ENCODE measurements at places on chromosomes 3 and 15. TPM values are rescaled to one million over a fixed set of nuclear protein-coding genes. Genes with fewer than 3 reads are reported as not detected.

The SLC51A gene
- total RNA-seq = not detected

- DNase-seq = no peak
Observed at GRCh38 chr3:186988806-186989205, 58.5 kb downstream of the ST6GAL1 start.

- no peak for DNase-seq
Observed at GRCh38 chr3:81443958-81444357, 317.5 kb downstream of the GBE1 start.

GRCh38 chr3:189727158-189727557 lies 96.0 kb downstream of the TP63 start:
- no peak for DNase-seq

- DNase-seq = no peak
Observed at GRCh38 chr3:56787784-56788256, 13.9 kb downstream of the ARHGEF3 start.

The CASR gene
- not detected for total RNA-seq

DNA sequence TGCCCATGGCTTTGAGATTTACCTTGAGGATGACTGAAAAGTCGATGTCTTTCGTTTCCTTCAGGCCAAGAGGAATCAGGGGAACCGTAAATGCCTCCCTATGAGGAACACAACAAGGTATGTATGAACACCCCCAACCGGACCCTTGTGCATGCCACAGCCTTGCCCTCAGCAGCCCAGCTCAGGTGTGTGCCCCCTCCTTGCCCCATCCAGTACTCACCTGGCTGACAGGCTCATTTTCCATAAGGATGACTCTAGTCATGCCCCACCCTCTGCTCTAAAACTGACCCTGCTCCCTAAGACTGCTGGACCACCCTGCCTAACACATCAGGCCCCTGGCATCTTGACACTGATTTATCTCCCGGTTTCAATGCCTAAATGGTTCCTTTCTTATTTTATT lies 270.0 kb downstream of the GOLGA6L6 start:
- no peak for DNase-seq

- DNase-seq = no peak
Observed at GRCh38 chr3:62795978-62796657, 79.1 kb downstream of the CADPS start.

- DNase-seq = no peak
Observed at GRCh38 chr15:91790836-91791235, 62.7 kb upstream of the SLCO3A1 start.

The ACSBG1 gene
- not detected for total RNA-seq

The AMOTL2 gene
- total RNA-seq = 42.3 TPM

The RMDN3 gene
- total RNA-seq = 19.7 TPM

- no peak for DNase-seq
Observed at GRCh38 chr15:101807345-101807945, 4.1 kb downstream of the OR4F6 start.

DNA sequence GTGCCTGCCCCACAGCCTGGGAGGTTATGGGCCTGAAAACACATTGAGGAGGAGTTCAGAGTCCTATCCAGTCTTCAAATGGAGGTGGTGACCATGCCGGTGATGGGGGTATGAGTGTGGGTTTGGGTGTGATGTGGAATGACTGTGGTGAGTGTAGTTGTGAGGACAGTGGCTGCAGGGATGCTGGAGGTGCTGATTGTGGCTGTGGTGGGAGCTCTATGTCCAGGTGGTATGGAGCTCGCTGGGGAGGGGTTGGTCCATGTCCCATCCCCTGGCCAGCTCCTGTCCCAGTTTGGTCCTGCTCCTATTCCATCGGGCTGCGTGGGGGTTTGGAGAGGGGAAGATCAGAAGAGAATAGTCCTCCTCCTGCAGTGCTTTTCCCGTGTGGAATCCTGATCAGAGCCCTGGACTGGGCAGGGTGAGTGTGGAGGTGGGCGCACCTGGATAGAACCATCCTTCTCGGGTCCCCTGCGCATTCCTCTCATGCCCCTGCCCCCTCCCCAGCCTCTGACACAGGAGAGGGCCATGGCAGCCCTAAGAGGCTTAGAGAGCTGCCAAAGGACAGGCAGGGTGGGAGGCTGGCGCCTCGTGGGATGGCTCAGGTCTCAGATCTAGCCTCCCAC lies 23.0 kb upstream of the GOLGA6C start:
- no peak for DNase-seq

The GP9 gene
- total RNA-seq = not detected

The CFAP20DC gene
- total RNA-seq = 2.6 TPM

DNA sequence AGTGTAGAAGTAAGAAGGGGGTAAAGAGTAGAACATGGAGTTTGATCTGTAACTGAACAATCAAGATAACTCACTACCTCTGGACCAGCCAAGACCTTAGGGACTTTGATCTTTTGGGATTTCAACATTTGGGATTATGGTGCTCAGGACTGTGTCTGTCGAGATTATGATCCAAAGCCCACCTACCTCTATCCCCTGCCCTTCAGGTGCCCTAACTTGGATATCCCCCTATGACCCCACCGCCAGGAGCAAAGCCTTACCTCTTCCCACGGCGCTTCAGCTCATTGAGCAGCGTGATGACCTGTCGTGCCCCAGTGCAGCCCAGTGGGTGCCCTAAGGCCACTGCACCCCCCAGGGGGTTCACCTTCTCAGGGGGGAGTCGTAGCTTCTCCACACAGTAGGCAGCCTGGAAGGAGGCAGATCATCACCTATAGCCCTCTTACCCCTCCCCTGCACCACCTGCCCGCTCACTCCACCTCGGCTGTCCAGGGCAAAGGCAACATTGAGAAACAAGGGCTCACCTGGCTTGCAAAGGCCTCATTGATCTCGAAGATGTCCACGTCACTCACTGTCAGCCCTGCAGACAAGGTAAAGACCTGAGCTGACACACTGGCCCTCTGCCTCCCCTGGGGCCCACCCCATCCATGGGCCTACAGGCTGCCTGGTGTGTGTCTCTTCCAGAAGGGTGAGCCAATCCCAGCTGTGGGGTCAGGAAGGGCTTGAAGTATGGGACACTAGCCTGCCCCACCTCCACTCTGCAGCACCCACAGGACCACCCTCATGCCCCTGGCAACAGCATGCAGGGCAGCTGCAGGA lies 11.4 kb downstream of the ACAA1 start:
- DNase-seq = no peak

The PLSCR2 gene
- total RNA-seq = not detected

DNA sequence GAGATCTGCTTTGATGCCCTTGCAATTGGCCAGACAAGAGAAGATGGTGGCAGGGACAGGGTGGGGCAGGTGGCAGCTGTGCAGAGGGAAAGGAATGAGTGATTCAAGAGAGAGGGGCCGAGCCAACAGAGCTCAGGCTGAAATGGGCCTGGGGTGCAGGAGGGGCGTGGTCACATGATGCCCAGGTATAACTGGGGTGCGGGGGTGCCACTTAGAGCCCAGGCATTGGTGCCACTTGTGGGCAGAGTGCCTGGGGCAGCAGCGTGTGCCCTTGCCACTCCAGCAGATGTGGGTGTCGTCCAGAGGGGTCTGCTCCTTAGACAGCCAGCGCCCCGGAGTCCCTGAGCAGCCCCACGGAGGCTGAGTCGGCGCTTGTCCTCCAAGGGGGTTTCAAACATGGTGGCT lies 88.7 kb downstream of the PLXNA1 start:
- no peak for DNase-seq

The CIDEC gene
- not detected for total RNA-seq

GRCh38 chr3:167718582-167718981 lies 16.1 kb downstream of the PDCD10 start:
- DNase-seq = no peak

- DNase-seq = no peak
Observed at GRCh38 chr3:16511681-16512434, 1.6 kb downstream of the RFTN1 start.

The CHRM5 gene
- total RNA-seq = not detected

GRCh38 chr3:50442945-50443579 lies 60.4 kb downstream of the CACNA2D2 start:
- no peak for DNase-seq

- no peak for DNase-seq
Observed at GRCh38 chr3:18189282-18190050, 235.7 kb downstream of the SATB1 start.

- no peak for DNase-seq
Observed at GRCh38 chr15:88242586-88243555, 13.7 kb downstream of the NTRK3 start.

DNA sequence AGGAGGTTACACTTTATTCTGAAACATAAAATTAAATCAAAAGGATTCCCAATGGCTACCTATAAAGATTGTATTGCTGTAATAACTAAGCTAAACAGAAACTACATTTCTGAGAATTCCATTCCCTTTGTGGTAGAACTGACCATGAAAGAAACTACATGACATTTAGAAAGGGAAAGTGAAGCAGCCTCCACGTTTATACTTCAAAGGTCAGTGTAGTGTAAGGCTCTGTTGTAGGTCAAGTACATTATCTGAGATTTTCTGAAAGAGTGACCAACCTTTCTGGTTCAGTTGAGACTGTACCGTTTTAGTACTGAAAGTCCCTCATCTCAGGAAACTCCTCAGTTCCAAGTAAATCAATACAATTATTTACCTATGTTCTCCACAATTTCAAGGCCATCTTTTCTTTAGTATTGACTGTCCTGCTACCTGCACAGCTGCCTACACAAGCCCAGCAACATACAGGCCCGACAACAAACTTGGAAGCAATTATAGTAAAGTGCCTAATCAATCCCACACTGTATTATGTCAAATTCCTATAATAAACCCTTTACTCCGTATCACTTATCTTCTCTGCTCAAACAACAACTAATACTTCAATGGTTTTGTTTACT lies 343.0 kb downstream of the PLOD2 start:
- DNase-seq = no peak

Measured in NCI-H460 (cell line).